ENCODE measurements at places on chromosomes 1 and 21.

- no peak for DNase-seq
These were observed 2.8 kb upstream of the LYPD8 start for GRCh38 chr1:248758352-248758751.

DNA sequence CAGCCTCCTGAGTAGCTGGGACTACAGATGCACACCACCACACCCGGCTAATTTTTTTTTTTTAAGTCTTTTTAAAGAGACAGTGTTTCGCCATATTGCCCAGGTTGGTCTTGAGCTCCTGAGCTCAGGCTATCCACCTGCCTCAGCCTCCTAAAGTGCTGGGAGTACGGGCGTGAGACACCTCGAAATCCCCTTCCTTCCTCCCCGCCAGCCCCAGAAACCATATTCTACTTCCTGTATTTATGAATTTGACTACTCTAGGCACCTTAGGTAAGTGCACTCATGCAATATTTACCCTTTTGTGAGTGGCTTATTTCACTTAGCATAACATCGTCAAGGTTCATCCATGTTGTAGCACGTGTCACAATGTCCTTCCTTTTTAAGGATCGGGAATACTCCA, 6.9 kb upstream of the LRP8 start:
- DNase-seq = no peak

- no peak for DNase-seq
These were observed 2.7 kb downstream of the FAM110D start for GRCh38 chr1:26161415-26162219.

- DNase-seq = no peak
These were observed 56.5 kb downstream of the CAMSAP2 start for GRCh38 chr1:200795156-200795555.

GRCh38 chr1:21311016-21311415, 20.8 kb upstream of the ECE1 start:
- DNase-seq = no peak

- no peak for DNase-seq
These were observed 22.0 kb upstream of the GRIK3 start for GRCh38 chr1:37056325-37056724.

DNA sequence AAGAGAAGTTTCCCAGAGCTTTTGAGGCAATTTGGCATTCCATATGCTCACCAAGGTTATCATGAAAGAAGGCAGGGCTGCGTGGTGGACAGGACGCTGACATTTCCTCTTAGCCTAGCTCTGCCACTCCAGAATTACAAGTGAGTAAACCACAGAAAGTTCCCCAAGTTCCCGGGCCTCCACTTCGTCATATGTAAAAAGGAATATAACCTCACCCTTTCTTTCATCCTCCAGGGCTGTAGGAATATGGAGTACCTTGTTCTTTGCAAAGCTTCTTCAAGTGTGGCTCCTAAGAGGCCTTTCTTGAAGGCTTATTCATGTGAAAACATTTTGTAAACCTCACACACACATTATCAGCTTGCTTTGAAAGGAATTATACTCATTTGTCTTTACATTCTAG, 210.2 kb downstream of the GREM2 start:
- no peak for DNase-seq

DNA sequence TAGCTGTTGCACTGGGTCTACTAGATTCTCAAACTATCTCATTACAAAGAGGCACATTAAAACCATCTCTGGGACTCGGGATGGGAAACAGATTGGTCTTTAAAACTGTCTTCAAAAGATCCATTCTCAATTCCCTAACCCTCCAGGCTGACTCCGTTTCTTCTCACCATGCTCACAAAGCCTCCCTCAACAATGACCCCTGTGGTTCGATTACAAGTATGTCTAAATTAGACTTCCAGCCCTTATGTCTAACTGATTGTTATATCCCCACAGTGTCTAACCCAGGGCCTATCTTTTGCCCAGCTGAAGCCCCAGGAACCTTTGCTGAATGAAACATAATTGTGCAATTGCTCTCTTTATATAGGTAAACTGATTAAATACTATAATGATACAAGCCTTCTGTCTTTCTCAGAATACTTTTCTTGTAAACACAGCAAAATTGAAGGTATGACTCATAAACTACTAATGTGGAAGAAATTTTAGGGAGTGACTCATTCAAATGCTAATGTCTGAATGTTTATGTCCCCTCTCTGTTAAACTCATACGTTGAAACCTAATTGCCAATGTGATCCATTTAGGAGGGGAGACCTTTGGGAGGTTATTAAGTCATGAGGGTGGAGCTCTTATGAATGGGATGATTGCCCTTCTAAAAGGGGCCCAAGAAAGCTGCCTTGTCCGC, 65.6 kb upstream of the DAB1 start:
- peak; percentile 91 for DNase-seq

- DNase-seq = no peak
These were observed 43.2 kb downstream of the ELK4 start for GRCh38 chr1:205588636-205589035.

GRCh38 chr1:55720261-55720660, 505.1 kb upstream of the USP24 start:
- DNase-seq = no peak

DNA sequence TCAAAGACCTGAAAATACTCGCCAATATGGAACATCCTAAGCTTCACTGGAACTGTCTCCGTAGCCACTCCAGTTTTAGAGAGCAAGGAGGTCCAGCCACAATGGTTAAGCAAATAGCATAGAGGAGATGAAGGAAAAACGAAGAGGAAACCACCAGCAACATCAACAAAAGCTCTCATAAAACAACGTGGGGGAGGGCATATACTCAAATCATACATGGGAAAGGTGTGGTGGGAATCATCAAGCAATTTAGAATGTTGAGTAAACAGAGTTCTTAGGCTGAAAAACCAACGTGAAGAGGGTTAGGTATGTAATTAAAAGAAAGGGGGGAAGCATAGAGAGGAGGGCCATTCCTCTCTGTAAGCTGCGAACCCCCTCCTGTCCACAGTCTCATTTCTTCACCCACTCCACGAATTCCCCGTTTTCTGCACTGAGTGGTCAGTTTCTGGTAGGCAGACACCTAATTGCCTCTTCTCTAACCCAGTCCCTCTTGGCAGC, 1.0 kb downstream of the TMEM59 start:
- DNase-seq = peak; percentile 58

DNA sequence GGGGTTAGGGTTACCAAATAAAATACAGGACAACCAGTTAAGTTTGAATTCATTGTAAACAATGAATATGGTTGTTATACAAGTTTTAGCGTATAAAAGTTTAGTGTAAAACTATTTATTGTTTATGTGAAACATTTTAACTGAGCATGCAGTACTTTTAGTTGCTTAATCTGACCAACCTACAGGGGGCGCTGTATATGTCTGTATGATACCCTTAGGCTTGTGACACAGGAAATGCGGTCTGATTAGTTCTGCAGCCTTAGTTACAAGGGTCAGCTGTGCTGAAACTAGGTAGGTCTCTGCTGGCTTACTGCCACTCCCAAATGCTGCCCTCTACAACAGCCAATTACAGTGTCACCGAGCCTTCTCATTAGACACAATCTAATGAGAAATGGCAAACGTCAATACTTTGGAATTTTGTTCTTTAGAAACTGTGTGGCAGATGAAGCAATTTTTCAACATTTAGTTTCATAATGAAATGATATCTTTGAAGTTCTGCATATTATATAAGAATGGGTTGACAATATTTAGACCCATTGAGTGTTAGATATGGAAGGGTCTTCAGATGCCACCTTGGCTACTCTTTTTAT, 56.2 kb downstream of the NTNG1 start:
- DNase-seq = peak; percentile 8

- DNase-seq = no peak
These were observed 347.0 kb upstream of the AJAP1 start for GRCh38 chr1:4307468-4307845.

DNA sequence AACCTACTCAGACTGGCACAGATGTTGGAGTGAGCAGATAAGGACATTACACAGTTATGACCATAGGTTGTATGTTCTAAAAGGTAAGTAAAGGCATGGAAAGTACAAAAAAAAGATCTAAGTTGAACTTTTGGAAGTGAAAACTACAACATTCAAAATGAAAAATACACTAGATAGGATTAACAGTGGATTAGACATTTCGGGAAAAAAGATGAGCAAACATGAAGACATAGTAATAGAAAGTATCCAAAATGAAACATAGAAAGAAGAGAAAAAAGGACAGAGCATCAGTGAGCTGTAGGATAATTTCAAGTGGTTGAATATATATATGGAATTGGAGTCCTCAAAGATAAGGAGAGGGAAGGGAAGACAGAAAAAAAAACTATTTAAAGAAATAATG, 34.0 kb upstream of the CR2 start:
- no peak for DNase-seq

DNA sequence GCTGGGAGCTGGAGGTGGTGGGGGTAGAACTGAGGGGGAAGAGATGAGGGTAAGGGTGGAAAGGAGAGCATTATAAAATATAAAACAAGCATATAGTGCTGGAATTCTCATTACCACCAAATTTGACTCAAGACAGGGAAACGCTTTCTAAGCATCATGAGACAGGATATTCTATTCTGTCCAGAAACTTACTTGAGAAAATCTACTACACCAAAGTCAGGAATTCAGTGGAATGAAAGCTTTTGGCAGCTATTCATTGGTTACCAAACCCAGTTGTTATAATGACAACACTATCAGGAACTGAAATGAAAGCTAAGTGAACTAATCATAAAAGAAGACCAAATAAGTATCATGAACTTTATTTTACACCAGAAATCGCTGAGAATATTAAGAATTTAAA, 14.5 kb downstream of the AIDA start:
- no peak for DNase-seq

- DNase-seq = no peak
These were observed 7.7 kb upstream of the SLC26A9 start for GRCh38 chr1:205950826-205951549.

DNA sequence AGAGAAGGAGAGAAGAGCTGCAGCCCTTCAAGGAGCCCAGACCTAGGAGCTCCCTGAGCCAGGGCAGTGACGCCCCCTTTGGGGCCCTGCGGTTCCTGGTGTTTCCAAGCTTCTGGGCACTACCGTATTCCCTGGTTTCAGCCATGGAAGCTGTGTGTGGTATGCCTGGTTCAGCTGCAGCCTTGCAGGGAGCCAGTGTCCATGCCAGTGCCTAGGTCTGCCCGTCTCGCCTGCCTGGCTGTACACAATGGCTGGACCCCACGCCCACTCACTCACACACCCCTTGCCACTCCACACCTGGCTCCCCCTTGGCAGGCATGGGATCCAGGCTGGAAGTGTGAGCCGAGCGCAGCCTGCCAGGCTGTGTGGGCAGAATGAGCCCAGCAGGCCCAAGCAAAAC, 87.7 kb downstream of the ADARB1 start:
- no peak for DNase-seq

DNA sequence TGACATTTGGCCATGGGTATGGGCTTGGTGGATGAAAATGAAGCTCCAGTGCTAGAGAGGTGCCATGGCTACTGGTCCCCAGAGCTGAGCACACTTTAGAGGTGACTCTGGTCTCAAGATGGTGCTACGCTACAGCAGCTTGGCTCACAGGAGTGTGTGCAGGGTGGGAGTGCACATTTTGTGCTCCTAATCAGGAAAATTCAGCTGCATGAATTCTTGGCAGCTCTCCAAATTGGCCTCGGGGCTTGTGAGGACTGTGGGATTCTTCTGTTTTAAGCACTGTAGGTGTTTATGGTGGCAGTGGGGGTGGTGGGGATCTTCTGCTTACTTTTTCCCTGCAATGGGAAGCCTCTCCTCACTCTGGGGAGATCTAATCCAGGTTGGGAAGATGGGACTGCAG, 17.3 kb upstream of the TIPRL start:
- peak; percentile 17 for DNase-seq

- no peak for DNase-seq
These were observed 41.5 kb downstream of the LHX4 start for GRCh38 chr1:180271272-180272255.

DNA sequence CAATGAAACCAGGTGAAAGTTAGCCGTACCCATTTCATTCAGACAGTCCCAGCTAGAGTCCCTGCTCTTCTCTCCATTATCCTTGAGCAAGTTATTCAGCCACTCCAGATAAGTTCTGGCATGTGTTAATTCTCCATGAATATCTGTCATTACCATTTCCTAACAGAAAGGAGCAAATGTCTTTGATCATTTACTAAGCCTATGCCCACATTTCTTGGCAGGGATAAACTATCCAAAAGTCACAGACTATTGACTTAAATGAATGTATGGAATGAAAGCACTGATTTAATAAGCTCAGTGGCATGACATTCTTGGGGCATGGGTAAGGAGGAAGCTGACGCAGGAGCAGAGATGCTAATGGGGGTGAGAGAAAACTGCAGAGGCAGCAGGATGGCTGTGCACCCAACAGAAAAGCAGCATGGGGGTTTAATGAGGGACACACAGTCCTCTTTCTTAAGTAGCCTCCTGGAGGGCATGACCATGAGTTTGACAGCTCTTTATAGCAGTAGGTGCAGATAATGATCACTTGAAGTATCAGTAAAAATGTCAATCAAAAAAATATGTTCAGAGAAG, 17.6 kb upstream of the DHCR24 start:
- no peak for DNase-seq

DNA sequence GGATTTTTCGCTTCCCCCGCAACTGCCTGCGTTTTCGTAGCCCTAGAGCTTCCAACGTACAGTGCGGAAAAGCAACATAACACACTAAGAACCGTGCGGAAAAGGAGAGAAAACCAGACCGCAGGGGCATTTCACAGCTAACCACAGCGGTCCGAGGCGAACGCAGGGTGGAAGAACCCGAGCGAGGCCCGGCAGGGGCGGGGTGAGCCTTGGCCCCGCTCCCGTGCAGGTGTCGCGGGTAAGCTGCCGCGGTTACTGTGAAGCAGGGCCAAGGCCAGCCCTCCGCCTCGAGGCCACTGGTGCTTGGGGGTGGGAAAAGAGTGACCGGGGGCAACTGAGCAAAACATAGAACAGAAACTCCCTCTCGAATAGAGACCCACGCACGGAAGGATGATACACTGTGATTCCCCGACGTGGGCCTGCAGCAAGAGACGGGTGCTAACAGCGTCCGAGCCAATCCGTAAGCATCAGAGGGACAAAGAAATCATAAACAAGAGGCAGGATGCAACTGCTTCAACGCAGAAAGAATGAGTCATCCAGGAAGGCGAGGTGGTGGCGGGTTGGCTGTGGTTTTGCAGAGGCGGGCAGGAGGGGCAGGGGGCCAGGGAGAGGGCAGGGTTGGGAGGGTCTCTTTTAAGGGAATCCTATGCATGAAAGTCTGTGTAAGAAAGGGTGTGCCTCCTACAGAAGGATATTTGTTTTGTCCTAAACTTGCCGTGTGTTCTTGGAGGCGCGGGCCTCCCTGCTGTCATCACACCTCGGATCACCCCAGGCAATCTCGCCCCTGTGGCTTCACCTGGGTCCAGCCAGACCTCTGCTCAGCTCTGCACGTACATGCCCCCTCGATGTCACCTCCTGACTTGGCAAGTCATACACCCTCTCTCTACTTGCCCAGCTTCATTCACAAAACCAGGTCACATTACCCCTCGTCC, 7.3 kb downstream of the GNG4 start:
- DNase-seq = no peak

GRCh38 chr1:229070168-229070567, 200.7 kb upstream of the RAB4A start:
- DNase-seq = peak; percentile 25

GRCh38 chr21:17343055-17343454, 169.8 kb upstream of the CXADR start:
- DNase-seq = no peak
